ENCODE measurements at places on chromosomes 11 and 22. TPM values are rescaled to one million over a fixed set of nuclear protein-coding genes. Genes with fewer than 3 reads are reported as not detected.

GRCh38 chr11:83336993-83337392 lies 50.8 kb upstream of the CCDC90B start:
- DNase-seq: no peak
- H3K36me3 ChIP-seq: no peaks in the 10 kb centered on the region
- no peaks in the 10 kb centered on the region for H3K4me1 ChIP-seq
- no peak overlapping the region for H3K4me3 ChIP-seq
- no peak overlapping the region for H3K27ac ChIP-seq

GRCh38 chr11:124481365-124482323 lies 36.1 kb upstream of the OR8B8 start:
- no peaks in the 10 kb centered on the region for H3K36me3 ChIP-seq

- DNase-seq: no peak
- H3K27ac ChIP-seq: no peak overlapping the region
- no peaks in the 10 kb centered on the region for H3K4me1 ChIP-seq
Observed at GRCh38 chr22:37345863-37346504, 63.7 kb downstream of the CYTH4 start.

DNA sequence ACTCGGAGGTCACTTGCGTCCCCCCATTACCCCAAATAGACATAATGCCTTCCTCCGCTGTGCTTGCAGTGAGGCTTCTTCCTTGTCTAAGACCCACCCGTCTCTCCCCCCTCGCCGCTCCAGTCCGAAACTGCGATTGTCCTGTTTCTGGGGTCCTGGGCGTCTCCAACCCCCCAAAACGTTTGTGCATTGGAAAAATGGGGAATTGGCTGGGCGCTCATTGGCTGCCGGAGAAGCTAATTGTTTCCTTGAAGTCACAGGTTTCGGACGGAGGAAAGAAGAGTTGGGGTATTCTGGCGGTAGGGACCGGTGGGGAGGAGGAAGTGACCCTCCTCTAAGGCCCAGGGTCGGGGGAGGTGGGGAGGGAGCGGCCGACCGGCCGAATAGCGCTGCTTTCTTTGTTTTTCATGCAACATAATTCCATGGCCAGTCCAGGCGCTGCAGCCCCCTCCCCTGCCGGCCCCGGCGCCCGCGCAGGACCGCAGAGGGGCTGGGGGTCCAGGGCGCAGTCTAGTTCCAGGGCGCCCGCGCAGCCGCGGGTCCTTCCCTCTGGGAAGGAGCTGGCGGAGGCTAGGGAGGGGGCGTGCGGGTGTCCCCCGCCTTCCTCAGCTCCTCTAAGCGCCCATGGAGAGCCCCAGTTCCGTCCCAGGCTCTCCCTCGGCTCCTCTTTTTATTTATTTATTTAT lies 12.7 kb upstream of the CPT1A start:
- H3K27ac ChIP-seq: no peak overlapping the region
- H3K36me3 ChIP-seq: no peaks in the 10 kb centered on the region
- H3K27me3 ChIP-seq: peaks cover 12% of the 10 kb centered on the region
- no peak overlapping the region for H3K4me3 ChIP-seq

The APOL4 gene
- 0.42 TPM for total RNA-seq

GRCh38 chr11:1234054-1234720 lies 11.3 kb downstream of the MUC5B start:
- no peak overlapping the region for H3K4me3 ChIP-seq
- no peaks in the 10 kb centered on the region for H3K4me1 ChIP-seq
- H3K27me3 ChIP-seq: no peaks in the 10 kb centered on the region
- peak; percentile 45 for DNase-seq
- no peaks in the 10 kb centered on the region for H3K36me3 ChIP-seq
- H3K27ac ChIP-seq: no peak overlapping the region

- H3K4me3 ChIP-seq: no peak overlapping the region
- H3K27ac ChIP-seq: no peak overlapping the region
- H3K27me3 ChIP-seq: peaks cover 8% of the 10 kb centered on the region
- DNase-seq: no peak
Observed at GRCh38 chr11:121198491-121198890, 94.1 kb upstream of the SC5D start.

The DNAJC24 gene
- total RNA-seq: 25.9 TPM
